ENCODE measurements at places on chromosomes 7 and 10.

DNA sequence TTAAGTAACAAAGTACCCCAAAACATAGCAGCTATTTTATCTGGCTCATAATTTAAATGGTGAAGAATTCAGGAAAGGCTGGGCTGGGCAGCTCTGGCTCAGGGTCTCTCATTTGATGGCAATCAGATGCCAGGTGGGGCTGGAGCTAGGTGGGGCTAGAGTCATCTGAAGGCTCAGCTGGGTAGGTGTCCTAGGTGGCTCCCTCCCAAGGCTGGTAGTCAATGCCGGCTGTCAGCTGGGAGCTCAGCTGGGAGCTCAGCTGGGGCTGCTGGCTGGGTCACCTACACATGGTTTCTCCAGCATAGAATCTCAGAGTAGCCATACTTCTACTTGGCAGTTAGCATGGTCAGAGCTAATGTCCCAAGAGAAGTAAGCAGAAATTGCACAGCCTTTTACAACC is 34.1 kb downstream of the OSBPL3 start:
- DNase-seq = no peak

DNA sequence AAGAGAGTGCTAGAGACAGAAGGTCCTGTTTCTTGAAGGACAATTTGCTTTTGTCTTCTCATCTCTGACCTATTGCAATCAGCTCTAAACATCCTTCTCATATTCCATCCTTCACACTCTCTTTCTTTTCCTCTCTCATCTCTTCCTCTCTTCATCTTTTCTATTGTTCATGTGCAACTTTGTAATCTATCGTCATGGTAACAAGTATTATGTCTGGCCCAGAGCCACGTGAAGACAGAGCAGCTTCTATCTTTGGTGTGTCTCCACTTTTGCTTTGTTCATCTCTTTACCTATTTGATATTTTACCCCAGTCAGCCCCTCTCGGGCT is 104.9 kb upstream of the ABCB5 start:
- no peak for DNase-seq

DNA sequence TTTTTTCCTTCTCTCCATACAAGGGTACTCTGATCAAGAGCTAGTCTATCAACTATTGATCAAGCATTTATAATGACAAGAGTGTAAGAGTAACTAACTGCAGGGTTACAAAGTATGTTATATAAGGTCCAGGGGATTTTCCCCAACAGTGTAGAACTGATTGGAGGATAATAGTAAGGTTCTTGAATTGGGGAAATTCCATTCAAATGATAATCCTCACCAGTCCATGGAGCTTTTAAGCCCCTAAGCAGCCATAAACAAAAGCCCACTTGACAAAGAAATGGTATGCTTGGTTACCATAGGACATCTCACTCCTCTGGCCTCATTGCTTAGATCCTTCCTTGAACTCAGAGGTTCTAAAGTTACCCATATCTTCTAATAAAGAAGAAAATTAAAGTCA is 8.2 kb downstream of the YME1L1 start:
- no peak for DNase-seq

GRCh38 chr10:4683137-4683536 is 142.9 kb upstream of the AKR1E2 start:
- DNase-seq = no peak

DNA sequence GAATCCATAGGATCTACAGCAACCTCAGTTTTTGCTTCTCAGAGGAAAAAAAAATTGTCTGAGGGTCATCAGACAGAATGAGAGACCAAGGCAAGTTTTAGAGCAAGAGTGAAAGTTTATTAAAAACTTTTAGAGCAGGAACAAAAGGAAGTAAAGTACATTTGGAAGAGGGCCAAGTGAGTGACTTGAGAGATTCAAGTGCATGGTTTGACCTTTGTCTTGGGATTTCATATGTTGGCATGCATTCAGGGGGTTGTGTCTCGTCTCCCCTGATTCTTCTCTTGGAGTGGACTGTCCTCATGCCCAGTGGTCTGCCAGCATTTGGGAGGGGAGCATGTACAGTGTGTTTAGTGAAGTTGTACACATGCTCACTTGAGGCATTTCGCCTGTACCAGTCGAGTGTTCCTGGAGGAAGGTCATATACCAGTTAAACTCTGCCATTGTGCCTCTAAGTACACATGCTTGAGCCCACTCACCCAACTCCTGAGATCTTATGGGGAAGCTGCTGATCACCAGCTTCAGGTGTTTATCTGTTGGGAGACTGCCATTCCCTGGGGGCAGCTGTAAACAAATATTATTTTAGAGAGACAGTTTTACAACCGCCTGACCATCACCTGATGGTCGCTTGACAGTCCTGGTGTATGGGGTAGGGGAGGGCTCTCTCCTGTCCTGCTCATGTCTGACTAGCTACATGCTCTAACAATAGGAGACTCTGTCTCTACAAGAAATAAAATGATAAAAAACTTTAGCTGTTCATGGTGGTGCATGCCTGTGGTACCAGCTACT is 109.4 kb downstream of the EEPD1 start:
- peak; percentile 25 for DNase-seq

DNA sequence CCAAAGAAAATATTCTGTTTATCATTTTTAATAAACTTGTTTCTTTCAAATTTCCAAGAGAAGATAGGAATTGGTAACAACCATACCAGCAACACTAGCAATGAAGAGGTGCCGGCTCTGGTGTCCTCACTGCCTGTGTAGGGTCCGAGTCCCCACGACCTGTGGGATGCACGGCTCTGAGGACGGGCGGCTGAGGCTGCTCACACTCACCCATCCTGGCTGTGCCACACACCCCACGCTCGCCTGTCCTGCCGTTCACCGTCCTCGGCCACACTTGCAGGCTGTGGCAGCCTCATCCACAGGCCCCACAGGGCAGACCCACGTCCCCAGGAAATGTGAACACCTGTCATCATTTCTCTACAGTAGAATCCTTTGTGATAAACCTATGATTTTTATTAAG is 48.2 kb upstream of the DPYSL4 start:
- no peak for DNase-seq

DNA sequence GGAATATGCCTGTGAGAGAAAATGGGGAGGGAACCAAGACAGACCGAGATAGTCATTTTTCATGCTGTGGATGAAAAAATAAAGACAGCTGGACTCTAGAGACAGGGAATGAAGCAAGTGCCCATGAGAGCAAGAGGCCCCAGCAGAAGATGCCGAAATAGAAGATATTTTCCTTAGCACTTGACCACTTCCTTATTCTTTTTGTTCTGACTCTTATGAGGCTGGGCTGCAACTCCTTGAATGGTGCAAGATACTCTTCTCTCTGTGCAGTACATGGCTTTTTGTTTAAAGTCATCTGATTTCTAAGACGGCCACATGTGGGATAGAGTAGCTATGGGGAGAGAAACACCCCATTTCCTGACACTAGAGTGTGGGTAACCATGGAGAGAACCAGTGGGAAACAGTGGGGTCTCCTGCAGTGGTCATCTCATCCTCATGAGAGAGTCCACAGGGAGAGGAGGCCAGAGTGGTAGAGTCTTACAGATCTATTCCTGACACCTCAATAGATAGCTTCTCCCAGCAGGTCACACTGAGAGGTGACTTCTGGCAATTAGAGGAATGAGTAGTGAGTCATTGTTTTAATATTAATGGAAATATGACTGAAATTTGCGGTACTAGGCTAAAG is 18.0 kb upstream of the VCL start:
- peak; percentile 93 for DNase-seq

GRCh38 chr10:56116684-56117083 is 244.4 kb downstream of the ZWINT start:
- no peak for DNase-seq

- no peak for DNase-seq
Observed at GRCh38 chr7:121214657-121215056, 114.1 kb upstream of the WNT16 start.

GRCh38 chr7:47634273-47634672 is 52.4 kb upstream of the TNS3 start:
- no peak for DNase-seq

GRCh38 chr10:132477398-132478340 is 59.9 kb upstream of the INPP5A start:
- DNase-seq = no peak

DNA sequence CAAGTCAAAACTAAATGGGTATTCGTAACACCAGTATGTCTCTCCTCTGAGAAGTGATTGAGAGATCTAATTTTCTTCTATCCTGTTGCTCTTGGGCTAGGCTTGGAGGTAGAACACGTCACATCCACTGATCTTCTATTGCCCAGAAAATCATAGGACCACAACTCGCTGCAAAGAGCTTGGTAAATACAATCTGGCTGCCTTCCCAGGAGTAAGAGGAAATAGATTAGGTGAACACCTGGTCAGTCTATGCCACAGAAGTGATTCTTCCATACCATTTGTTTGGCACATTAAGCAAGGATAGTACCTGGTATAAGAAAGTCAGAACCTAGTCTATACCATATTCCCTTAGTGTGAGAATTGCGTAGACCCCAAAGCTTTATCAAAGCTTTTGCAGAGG is 129.3 kb upstream of the PHYHIPL start:
- DNase-seq = no peak

DNA sequence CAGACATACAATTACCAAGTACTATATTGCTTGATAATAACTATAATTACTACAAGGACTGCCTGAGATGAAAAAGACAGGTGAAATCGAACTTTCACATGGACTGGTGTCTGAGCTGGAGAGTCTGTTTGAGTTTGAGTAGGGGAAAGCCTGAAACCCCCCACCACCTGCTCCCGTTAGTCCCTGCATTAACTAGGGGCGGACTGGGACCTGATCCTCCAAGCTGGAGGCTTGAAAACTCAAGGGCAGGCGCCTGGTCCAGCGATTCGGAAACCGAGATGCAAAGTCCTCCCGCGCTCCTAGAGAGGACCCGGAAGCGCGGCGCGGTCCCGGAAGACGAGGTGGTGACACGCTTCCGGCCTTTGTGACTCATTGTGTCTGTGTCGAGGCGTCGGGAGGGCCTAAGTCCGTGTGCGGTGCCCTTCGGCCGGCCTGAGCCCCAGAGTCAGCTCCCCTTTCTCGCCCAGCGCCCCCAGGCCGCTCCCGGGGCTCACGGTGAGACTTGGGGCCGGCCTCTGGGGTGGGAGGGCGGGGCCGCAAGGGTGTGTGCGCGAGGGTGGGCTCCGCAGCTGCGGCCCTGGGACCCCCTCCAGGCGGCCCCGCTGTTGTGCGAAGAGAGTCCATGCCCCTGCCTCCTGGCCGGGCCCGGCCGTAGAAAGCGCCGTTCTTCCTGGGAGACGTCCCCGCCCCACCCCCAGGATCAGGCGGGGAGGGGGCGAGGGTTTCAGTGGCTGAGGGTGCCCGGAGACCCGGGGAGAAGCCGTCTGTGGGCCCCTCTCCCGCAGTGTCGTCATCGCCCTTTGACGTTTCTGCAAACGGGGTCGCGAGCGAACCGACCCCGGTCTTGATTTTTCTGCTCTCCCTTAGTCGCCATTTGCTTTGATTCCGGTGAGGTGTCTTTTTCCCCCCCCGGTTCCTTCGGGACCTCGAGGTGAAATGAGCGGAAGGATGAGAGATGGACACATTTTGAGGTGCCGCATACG is at the start of gene ZKSCAN1:
TSS of gene ZKSCAN1 (plus strand) at position 365 of the 983 bp plus-strand sequence. CDS start 7,911 bp downstream, outside the sequence.
- peak; percentile 89 for DNase-seq

- DNase-seq = no peak
Observed at GRCh38 chr7:2504128-2504888, 15.3 kb upstream of the LFNG start.

DNA sequence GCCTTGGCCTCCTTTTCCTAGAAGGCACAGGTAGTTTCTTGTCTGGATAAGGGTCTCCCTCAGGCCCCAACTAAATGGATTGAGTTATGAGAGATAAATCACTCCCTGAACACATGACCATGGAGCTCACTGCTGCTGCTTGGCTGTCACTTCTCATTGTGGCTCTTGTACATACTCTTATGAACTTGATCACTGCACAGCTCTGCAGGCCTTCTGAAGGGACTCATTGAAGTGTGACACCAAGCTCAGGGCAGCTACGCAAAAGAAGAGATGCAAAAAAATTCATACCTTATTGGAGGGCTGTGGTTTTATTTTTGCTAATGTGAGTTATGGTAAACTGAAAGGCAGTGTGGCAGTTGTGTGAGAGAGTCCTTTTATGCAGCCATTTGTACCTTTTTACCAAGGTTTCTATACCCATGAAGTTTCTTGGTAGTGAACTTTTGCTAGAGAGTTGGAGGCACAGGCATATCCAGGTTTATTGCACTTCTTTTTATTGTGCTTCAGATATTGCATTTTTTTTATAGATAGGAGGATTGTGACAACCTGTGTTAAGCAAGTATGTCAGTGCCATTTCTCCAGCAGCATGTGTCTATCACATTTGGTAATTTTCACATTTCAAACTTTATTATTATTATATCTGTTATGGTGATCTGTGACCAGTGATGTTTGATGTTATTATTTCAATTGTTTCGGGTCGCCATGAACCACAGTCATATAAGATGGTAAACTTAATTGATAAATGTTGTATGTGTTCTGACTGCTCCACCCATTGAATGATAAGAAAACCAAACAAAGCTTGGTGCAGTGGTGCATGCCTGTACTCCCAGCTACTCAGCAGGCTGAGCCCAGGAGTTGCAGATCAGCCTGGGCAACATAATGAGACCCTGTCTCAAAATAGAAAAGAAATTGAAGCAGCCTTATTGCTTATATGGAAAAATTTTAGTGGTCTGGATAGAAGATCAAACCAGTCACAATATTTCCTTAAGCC is 100.6 kb downstream of the LRRC4 start:
- no peak for DNase-seq

- no peak for DNase-seq
Observed at GRCh38 chr10:123552760-123553554, 113.2 kb upstream of the GPR26 start.

- DNase-seq = no peak
Observed at GRCh38 chr7:83305027-83305426, 142.3 kb upstream of the PCLO start.

- DNase-seq = no peak
Observed at GRCh38 chr10:118742032-118742431, 12.7 kb downstream of the CACUL1 start.

DNA sequence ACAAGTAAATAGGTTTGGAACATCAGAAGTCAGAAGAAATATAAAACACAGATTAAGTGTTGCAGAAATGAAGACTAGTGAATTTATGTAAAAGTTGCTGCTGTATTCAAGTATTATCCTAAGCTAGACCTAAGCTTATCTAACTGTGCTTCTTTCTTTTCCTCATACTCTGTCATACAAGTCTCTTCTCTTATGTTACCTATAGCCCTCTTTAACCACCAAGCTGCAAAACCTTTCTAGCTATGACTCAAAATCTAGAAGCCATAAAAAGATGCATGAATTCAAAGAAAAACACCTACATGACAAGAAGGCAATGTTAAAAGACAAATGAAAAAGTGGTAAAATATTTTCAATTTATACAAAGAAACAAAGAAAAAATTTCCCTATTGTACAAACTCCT is 23.0 kb downstream of the DENND11 start:
- no peak for DNase-seq

DNA sequence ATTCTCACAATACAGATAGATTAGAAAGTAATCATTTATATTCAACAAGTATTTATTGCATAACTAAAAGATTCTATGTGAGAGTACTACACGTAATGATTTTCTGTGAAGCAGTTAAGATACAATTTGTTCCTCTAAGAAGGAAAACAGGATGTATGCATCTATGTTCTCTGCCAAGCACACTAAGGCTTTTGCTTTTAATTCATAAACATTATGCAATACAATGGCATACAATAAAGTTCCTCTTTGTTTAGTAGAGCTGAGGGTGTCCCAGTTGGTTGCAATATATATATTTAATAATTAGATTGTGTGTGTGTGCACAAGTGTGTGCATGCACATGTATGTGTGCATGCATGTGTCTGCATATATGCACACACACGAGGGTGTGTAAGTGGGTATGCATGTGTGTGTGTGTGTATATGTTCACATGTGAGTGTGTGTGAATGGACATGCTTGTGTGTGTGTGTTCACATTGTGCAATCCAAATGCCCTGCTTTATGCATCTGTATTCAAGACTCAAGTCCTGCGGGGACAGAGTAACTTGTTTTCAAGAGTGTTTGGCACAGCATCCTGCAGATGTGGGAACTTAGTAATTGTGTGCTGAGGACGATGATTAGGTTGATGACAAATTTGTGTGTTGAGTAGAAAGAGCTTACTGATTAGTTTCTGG is 481.5 kb upstream of the KLF6 start:
- peak; percentile 73 for DNase-seq
